NCI-H1092 (cell line): ENCODE measurements at places on chromosomes 7 and 10.
A peak's percentile ranks its signal among the peaks of the same experiment; 100 is the strongest.

GRCh38 chr7:151904270-151904669 is 27.4 kb upstream of the PRKAG2 start:
- DNase-seq = no peak

- DNase-seq = no peak
Measured at GRCh38 chr10:107230887-107231286, 66.4 kb upstream of the SORCS1 start.

GRCh38 chr7:120792091-120792860 is 65.7 kb downstream of the TSPAN12 start:
- DNase-seq = peak; percentile 13

DNA sequence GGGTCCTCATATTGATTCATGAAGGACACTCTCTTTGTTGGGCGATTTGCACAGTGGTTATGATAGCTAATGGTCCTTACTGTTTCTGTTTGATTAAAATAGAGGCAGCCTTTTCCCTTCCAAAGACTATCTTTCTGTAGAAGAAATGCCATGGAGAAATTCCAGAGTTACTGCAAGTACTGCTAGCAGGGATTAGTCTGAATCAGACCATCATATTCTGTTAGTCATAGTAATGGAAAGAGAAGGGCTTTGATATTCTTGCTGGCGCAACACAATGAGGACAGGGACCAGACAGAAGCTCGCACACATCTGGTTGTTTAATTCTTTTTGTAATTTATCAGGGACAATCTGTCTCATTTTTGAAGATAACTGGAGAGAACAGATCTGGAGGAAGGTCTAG is 304.5 kb upstream of the FZD8 start:
- no peak for DNase-seq

DNA sequence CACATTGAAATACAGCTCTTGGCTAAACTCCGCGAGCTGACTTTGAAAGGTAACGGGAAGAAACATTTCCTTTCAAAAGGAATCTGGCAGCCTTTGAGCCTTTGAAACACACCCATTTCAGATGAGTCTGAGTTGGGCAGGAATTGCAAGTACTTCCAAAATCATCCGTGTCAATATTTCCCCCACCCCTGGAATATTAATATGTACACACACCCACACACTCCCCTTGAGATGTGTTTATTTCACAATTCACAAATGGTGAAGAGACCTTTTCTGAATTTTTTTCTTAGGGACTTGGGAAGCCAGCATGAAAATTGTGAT is 438.7 kb upstream of the NRP1 start:
- DNase-seq = no peak

DNA sequence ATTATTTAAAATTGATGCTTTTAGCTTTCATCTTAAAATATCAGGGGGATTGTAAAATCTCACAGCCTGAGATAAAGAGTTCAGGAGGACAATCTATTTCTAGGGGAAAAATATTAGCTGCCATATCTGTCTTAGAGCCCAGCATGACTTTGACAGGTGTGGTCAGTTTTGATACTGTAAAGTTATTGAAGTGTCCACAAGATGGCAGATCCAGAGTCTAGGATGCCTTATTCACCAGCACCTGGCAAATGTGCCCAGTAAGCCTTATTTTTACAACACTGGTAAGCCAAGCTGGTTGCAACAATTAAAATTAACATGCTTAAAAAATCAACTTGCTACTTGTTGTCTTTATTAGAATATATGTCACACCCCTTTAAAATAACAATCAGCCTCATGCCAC is 579.3 kb downstream of the SH2D4B start:
- DNase-seq = no peak

DNA sequence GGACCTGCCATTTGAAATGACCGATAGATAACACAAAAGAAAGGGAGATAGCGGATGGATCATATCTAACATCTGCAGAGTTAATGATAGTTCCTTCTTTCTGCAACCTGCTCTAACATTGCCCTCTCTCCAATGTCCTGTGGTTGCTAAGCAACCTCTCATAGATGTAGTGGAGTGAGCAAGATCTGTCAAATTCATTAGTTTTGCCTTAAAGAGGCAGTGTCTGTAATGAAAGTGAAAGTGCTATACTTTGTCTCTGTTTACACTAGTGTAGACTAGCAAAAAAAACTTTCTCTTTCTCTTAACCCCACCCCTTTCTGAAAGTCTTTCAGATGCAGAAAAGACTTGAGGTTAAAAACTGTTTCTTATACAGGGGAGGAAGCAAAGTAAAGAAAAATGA is 1196.9 kb downstream of the SORCS3 start:
- DNase-seq = no peak

DNA sequence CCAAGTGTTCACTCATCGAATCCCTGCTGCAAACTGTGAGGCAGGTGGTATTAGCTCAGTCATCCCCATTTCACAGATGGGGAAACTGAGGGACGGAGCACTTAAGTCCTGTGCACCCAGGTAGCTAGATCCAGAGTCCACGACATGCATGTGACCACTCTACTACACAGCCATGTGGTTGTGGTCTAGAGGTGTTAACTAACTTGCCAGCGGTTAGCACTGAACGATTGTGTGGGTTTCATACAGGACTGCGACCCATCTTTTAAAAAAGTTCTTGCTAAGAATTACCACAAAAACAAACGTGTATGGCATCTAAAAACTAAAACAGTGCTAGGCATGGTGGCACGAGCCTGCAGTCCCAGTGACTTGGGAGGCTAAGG is 16.1 kb upstream of the ABCC2 start:
- DNase-seq = no peak

GRCh38 chr7:94962661-94963060 is 55.3 kb downstream of the PPP1R9A start:
- DNase-seq = no peak

DNA sequence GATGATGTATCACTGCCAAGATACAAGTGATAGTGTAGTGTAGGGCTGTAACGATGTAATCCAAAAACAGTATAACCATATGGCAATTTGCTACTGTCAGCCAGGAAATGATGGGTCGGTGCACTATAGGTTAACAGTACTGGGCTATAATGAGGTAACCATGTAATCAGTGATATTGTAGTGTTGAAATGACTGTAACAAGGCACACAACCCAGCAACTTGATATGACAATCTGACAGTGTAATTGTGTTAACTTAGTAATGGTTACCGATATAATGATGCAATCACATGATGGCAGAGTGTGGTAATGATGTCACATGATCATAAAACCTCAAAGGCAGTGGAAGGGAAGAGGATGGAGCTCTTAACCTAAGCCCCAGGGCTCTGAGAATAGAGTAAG is 73.8 kb upstream of the SLF2 start:
- DNase-seq = no peak

GRCh38 chr10:125164421-125164820 is 4.1 kb upstream of the CTBP2 start:
- no peak for DNase-seq

- no peak for DNase-seq
Measured at GRCh38 chr10:28327491-28327880, 24.6 kb upstream of the MPP7 start.

GRCh38 chr10:102814873-102815661 is 22.1 kb downstream of the CYP17A1 start:
- DNase-seq = no peak

- DNase-seq = no peak
Measured at GRCh38 chr7:92423710-92424131, 23.6 kb upstream of the GATAD1 start.

- no peak for DNase-seq
Measured at GRCh38 chr7:106190589-106191330, 78.6 kb upstream of the SYPL1 start.

GRCh38 chr10:88048312-88048711 is 184.9 kb downstream of the PTEN start:
- DNase-seq = no peak

- no peak for DNase-seq
Measured at GRCh38 chr7:30251708-30252329, 32.6 kb upstream of the ZNRF2 start.

- DNase-seq = no peak
Measured at GRCh38 chr7:25967278-25968204, 184.5 kb upstream of the NFE2L3 start.

DNA sequence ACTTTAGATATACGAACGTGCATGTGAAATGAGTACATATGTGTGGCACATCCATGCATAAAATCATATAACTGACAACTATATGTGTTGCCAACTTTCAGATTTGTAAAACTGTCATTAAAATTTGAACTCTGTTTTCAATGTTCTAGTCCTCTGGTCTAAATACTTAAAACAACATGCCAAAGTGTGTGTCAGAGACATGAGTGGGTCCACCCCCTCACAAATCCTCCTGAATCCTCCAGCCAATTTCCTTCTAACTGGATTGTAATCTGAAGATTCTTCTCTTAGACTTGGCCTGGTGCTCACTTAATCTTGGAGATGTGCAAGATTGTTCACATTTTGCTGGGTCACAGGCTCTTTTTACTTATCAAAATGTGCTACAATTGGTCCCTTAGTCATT is 184.1 kb downstream of the RELN start:
- DNase-seq = no peak

DNA sequence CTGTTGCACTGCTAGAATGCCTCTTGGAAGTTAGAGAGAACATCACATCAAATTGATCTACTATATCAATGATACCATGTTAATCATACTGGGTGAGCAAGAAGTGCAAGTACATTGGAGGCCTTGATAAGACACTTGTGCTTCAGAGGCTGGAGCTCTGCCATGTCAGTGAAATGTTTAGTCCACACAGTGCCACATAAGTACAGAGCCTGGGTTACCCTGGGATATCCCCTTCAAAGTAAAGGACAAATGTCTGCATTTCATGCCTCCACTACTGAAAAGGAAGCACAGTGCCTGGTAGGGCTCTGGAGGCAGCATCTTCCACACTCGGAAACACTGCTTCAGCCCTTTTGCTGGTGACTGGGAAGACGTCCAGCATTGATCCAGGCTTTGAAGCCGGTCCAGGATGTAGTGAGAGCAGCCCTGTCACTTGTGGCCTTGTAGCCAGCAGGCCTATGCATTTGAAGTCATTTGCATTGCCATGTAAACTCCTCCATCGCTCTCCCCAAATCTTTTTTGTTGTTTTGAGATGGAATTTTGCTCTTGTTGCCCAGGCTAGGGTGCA is 15.7 kb upstream of the STN1 start:
- DNase-seq = peak; percentile 4

DNA sequence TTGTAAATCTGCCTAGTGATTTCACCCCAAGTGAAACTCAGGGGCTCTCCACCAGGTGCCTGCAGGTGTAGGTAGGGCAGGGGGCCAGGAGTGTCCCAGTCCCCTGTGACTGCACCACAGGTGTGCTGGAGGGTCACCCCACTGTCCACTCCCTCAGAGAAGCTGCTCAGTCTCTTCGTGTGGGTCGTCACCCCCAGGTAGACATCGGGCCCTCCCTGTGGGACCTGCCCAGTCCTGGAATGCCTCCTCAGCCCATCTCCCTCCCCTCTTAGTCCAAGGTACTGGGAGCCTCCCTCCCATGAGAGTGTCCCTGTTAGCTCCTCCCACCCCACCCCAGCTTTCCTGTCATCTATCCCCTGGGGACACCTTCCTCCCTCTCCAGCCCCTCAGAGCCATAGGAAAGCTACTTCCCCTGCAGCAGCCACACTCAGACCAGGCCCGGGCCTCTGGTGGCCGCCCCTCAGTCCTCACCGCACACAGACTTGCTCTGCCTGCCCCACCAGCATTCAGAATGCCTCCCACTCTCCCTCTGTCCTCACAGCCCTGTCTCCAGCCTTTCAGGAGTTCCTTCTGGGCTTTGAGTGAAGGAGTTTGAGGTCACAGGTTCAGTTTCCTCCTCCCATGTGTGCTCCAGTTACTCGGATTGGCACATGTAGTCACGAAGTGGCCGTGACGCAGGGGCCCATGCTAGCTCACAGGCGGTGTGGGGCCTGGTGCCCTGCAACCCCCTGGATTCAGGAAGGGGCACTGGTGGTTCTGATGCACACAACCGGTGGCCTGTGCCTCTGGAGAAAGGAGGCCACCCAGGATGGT is 5.1 kb downstream of the ALOX5 start:
- no peak for DNase-seq

- no peak for DNase-seq
Measured at GRCh38 chr7:13144673-13145072, 457.2 kb downstream of the ARL4A start.

GRCh38 chr10:122992031-122992585 is 11.9 kb downstream of the PSTK start:
- DNase-seq = no peak

- no peak for DNase-seq
Measured at GRCh38 chr10:76119515-76119914, 688.1 kb downstream of the LRMDA start.

GRCh38 chr10:75395932-75396630 is 5.5 kb downstream of the ZNF503 start:
- DNase-seq = no peak

- no peak for DNase-seq
Measured at GRCh38 chr10:61760943-61761824, 98.5 kb downstream of the CABCOCO1 start.

- DNase-seq = peak; percentile 59
Measured at GRCh38 chr10:95133016-95133752, 60.9 kb upstream of the ACSM6 start.

DNA sequence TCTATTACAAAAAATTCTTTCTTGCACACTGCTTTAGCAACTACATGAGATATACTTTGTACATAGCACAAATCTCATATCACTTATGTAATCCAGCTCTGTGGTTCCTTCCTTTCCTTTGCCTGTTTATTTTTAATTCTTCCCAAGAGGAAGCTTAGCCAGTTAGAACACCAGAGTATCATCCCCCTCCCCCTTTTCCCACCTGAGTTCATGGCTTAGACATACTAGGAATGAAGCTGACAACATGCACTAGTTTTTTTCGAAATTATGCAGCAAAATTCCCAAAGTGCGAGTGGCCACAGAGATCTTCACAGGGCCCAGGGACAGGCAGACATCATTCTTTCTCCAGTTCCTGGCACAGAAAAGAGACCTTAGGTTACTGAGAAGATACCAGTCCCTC is 17.8 kb downstream of the CAV1 start:
- no peak for DNase-seq

GRCh38 chr7:94556028-94556427 is 46.4 kb downstream of the CASD1 start:
- DNase-seq = no peak

DNA sequence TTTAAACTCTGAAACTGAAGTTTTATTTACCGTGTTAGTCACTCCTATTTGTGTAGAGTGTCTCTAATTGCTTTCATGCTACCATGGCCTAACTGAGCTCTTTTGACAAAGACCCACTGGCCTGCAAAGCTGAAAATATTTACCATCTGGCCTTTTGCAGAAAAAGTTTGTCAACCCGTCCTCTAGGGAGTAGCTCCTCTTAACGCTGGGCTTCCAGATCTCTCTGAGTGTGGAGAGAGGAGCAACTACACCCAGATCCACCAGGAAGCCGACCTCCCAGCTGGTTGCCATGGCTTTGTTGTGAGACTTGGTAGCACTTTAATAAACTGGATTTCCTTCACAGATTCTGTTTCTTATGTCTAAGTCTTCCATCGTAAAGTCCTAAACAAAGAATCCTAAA is 4.2 kb upstream of the C10orf71 start:
- no peak for DNase-seq

GRCh38 chr10:132904181-132904813 is 38.1 kb downstream of the CFAP46 start:
- peak; percentile 20 for DNase-seq

DNA sequence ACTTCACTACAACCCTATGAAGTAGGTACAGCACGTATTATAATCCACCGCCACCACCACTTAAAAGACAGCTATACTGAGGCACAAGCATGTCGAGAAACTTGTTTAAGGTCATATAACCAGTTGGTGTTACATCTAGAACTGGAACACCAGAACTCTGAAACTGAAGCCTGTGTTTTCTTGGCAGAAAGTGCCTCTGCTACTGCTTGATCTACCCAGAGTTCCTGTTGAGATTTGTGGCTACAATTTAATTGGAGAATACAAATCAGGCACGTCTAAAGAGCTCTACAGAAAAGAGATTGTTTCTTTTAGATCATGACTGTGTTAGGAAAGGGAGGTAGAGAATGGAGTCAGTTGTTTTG is 4.3 kb upstream of the ADD3 start:
- DNase-seq = no peak
